Mesenteric fat pad (tissue), 1 donor: ENCODE measurements at places on chromosomes 7 and 10. TPM values are rescaled to one million over a fixed set of nuclear protein-coding genes. Genes with fewer than 3 reads are reported as not detected.

GRCh38 chr10:74932648-74933047, 106.2 kb downstream of the KAT6B start:
- DNase-seq = no peak

CYTH3 gene
- total RNA-seq = 36.1 TPM

- DNase-seq = no peak
Observed at GRCh38 chr7:36918591-36918990, 194.3 kb upstream of the AOAH start.

- no peak for DNase-seq
Observed at GRCh38 chr10:35306852-35307251, 29.5 kb upstream of the CCNY start.

DNA sequence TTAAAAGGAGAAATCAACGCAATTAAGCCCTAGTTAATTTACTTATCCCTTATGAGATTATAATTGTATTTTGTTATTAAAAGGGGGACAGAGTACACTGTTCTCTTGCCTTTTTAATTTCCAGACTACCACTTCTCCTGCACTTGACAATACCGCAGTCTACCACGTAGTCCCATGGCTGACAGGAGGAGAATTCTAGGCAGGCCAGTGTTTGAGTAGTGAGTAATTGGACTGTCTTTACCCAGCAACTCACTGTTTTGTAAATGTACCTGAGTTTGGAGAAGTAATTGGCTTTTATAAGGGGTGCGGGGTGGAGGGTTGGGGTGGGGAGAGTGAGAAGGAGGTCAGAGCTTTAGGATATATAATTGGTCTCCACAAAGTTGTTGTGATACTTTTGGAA, 85.4 kb downstream of the CFTR start:
- DNase-seq = no peak

GRCh38 chr10:28838908-28839307, 161.6 kb downstream of the BAMBI start:
- no peak for DNase-seq

DNA sequence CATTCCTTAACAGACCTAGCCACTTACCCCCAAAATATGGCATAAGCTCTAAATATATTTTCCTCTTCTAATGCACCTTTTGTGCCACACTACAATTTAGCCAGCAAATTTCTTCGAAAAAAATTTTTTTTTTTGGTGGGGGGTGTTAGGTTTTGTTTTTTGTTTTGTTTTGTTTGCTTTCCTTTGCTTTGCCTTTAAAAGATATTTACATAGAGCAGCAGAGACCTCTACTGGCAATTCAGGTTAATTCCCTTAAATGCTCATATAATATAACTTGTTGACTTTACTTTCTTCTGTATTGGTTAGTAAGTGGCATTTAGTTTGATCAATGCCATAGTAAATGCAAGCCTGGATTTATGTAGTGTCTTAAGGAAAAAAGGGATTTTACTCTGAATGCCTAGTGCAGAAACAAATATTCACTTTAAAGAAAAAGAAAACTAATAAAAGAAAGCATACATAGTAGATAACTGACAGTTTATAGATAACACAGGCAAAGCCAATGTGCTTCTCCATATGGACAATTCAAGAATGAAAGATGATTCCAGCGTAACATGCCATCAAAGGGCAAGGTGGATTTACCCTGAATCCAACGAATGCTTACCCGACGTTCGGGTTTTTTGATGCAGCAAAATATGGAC, 1250.6 kb downstream of the GATA3 start:
- no peak for DNase-seq

NAT16 gene
- not detected for total RNA-seq

FAM25A gene
- total RNA-seq = not detected

SFRP5 gene
- total RNA-seq = not detected

GRCh38 chr10:28810057-28810870, 132.9 kb downstream of the BAMBI start:
- DNase-seq = no peak

DNA sequence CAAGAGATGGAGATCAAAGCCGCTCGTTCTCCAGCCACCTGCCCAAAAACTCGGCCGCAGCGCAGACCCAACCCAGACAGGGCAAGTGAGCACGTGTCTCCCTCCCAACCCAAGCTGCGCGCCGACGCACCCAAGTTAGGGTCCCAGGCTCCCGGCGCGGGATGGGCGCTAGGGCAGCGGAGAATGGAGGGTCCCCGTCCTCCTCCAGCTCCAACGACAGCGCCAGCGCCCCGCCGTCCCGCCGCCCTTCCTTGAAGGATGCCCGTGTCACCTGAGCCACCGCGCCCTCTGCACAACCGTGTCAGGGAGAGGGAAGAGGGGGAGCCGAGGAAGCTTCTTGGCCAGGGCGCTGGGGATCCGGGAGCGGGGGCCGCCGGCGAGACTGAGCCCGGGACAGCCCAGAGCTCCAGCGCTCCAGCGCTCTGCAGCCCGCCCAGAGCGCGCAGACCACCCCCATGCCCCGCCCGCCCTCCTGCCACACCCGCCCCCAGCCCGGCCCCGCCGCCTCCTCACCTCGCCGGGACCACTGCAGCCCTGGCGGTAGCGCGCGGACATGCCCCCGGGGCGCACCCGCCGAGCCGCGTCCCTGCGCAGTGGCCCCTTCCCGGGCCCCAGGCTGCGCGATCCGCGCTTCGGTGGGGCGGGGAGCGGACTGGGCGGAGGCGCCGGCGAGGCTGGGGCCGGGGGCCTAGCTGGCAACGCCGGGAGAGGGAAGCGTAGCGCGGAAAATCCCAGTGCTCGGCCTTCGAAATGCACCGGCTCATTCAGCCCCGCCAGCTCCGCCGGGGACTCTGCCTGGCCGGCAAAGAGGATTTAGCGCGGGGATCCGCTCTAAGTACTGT, at the start of gene SLC16A12:
Gene SLC16A12 (minus strand): TSS at position 424 of the 842 bp plus-strand sequence. CDS start 73,016 bp downstream, outside the sequence.
- no peak for DNase-seq

COL17A1 gene
- total RNA-seq = 0.19 TPM

- no peak for DNase-seq
Observed at GRCh38 chr10:133236401-133237240, 1.0 kb upstream of the VENTX start.

- DNase-seq = no peak
Observed at GRCh38 chr7:5238500-5238899, 44.2 kb upstream of the SLC29A4 start.

DNA sequence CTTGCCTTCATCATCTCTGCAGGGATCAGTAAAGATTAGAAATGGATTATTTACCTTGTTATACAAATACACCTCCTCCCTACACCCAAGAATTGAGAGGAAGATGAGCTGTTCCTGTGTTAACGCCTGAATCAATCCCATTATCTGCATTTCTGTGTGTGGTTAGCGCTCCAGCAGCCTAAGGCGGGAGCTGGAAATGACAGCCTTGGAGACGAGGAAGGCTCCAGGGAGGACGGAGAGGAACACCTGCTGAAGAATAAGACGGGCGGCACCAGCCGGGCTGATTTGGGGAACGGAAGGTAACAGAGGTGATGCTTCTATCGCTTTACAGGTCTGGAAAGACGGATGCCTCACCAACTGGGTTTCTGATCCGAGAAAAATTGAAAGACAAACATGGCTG, 34.2 kb upstream of the DDC start:
- DNase-seq = no peak

CHAT gene
- total RNA-seq = not detected

DNA sequence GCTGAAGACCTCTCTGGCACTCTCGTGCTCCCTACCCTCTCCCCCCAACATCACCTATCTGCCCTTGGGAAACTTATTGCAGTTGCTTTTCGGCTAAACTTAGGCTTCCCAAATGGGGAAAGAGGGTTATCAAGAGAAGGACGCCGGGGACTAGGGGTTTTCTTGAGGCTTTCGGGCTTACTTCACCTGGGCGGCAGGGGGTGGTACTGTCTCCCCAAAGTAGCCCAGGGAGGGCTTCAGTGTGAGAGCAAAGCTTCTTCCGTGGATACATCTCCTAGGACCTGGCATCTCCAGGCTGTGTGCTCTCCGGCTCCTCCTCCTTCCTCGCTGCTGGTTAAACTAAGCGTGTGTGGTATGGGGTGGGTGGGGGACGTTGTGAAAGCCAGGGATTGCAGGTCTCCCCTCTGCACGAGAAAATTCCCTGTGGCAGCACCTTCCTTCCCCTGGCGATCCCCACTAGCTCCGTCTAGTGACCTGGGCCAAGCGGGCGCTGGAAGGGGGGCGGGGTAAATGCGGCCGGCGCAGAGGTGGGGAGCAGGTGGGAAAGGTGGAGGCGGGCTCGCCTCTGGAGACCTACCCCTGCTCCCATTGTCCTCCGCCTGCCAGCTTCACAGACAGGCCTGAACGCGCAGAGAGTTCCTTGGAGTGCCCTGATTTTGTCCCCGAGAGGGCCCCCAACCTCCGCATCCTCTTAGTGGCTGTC, 1.1 kb downstream of the PLXDC2 start:
- DNase-seq = no peak

DNA sequence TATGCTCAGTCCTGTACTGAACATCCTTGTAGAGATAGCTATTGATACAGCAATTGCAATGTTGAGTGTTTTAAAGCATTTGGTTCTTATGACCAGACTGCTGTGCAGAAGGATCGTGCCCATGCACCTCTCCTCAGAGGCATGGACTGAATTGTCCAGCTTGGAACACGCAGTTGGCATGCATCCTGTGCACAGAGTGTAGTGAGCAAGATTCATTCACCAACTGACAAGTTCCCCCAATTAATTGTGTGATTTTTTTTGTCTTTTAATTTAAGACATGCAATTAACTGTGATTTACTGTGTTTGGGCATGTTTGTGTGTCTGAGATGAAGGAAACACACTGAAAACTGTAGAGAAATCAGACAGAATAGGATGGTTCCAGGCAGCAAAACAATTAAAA, 323.7 kb downstream of the CDK14 start:
- DNase-seq = no peak

DNA sequence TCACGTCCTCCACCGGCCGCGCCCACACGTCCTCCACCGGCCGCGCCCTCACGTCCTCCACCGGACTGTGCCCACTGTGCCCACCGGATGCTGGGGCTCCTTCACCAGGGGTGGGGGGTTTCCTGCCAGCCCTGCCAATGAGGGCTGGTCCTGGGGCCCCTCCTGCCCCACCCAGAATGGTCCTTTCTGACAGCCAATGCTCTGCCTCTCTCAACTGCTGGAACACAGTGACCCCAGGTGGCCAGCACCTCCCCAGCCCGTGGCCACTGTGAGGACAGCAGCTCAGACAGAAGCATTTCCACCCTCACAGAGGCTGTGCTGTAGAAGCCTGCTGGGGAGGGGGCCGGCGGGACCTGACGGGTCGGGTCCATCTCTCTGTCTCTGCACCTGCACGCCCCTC, 90.1 kb upstream of the DNAAF5 start:
- no peak for DNase-seq

GRCh38 chr10:33008499-33009243, 50.6 kb upstream of the ITGB1 start:
- no peak for DNase-seq

GRCh38 chr10:91311601-91312381, 91.3 kb downstream of the PCGF5 start:
- no peak for DNase-seq

GRCh38 chr7:111266613-111267012, 175.7 kb downstream of the LRRN3 start:
- no peak for DNase-seq

GRCh38 chr7:68684246-68684839, 913.9 kb upstream of the AUTS2 start:
- no peak for DNase-seq

DNA sequence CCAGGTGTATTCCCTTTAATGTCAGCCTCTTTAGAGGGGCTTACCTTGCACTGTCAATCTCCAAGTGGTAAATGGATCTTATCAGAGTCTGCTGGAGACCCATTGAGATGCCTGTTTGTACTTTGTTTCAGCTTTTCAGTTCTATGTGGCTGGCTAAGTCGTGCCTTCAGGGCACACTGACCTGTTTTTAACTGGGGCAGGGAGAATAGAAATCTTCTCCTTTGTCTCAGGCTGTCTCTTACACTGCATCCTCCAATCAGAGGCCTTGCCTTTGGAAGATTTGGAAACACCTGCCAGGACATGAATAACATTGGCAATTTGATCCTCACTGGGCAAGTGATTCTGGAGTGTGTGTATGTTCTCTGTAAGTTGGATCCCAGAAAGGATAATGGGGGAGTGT, 65.0 kb downstream of the POU6F2 start:
- DNase-seq = no peak

ZNF503 gene
- 16.8 TPM for total RNA-seq

- no peak for DNase-seq
Observed at GRCh38 chr7:46814516-46815250, 767.2 kb downstream of the TNS3 start.

- DNase-seq = no peak
Observed at GRCh38 chr7:96308253-96308949, 13.5 kb downstream of the SLC25A13 start.

DNA sequence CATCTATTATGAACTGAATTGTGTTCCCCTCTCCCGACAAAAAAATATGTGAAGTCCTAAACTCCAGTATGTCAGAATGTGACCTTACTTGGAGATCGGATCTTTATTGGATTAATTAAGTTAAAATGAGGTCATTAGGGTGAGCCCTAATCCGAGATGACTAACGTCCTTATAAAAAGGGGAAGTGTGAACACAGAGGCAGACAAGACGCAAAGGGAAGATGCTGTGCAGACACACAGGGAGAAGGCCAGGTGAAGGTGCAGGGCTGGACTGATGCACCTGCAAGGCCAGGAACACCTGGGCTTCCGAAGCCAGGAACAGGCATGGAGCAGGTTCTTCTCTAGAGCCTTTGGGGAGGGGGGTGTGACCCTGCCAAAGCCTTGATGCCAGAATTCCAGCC, 187.8 kb downstream of the PARD3 start:
- no peak for DNase-seq

ZNF467 gene
- 11.5 TPM for total RNA-seq

GRCh38 chr7:101419831-101420230, 57.2 kb downstream of the COL26A1 start:
- DNase-seq = no peak

DNA sequence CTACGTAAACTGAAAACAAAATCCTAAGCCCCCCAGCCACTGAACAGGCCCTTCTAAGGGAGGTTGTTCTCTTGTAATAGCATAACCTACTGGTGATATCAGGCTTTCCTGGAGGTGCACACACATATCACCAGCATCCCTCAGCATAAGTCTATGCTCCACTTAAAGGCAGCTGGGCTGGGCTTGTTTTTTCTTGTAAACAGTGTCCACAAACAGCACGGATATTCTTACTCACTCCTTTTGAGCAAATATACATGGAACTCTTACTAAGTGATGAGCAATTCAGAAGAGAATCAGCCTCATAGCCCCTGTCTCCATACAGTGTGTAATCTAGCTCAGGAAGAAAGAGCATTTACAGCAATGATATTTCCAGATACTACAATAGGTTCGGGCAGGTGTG, 2.4 kb downstream of the LRIT1 start:
- DNase-seq = no peak

DNA sequence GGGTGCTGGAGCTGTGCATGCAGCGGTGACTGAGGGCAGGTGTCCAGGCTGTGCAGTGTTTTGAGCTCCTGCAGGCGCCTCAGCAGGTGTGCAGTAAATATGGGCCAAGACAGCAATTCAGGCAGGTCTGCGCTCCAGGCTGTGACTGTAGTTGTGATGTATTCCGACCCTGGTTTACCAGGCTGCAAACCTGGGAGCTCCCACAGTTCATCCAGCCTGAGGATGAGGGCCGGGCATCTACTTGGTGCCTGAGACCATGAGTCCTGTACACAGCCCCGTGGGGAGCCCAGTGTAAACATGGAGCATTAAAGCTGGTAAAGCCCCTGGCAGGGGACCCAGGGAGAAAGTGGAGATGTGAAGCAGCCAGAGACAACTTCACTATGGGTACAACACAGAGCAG, 82.8 kb downstream of the VOPP1 start:
- no peak for DNase-seq

GRCh38 chr10:30247704-30248103, 101.4 kb downstream of the MTPAP start:
- DNase-seq = no peak
